ENCODE measurements at places on chromosomes 1 and 21. TPM values are rescaled to one million over a fixed set of nuclear protein-coding genes. Genes with fewer than 3 reads are reported as not detected.

Gene OR2L8
- total RNA-seq = not detected

Gene GBP5
- 2.3 TPM for total RNA-seq

Gene RPE65
- not detected for total RNA-seq

DNA sequence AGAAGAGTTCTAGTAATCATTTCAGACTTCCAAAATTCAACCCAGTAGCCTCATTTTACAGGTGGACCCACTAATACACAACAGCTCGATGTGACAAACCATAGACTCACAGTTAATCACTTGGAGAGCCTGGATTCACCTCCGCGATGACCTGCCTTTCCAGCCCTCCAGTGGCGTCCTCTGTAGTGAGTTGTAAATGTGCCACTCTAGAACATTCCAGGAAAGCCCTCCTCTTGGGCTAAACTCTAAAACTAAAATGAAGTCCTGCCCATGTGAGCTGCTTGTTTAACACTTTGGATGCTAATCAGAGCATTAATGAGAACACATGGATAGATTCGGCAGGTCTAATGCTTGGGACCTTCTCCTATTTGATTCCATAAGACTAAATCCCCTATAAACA, 140.7 kb downstream of the DHRS3 start:
- DNase-seq = no peak

DNA sequence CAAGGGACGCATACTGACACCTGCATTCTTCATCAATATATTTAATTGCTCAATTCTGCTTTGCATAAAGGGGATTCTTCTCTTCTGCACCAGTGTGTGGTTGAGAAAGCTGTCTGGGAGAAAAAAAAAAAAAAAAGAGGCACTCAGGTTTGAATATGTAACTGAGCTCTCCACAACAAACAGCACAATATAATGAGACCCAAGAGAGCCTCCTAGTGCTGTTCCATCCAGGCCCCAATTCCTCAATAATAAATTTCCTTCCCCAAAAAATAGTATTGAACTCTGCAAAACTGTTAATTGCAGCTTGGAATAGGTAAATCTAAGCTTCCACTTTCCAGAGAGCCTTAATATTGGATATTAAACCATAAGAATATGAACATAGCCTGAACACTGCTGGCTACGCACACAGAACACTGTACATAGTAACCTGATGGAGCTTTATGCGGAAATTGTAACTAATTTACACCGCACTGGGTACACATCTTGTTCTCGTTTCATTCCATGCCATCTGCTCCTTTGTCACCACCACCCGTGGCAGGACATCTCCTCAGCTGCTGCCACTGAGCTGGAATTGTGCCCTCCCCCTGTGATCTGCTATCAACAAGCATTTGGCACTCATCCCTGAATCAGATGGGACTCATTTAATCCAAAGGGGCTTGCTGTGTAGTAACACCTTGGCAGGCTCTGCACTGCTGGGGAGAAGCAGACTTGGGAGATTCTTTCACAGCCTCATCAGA, 272.0 kb downstream of the HHIPL2 start:
- DNase-seq = no peak

GRCh38 chr1:176735201-176735600, 272.2 kb downstream of the PAPPA2 start:
- no peak for DNase-seq

DNA sequence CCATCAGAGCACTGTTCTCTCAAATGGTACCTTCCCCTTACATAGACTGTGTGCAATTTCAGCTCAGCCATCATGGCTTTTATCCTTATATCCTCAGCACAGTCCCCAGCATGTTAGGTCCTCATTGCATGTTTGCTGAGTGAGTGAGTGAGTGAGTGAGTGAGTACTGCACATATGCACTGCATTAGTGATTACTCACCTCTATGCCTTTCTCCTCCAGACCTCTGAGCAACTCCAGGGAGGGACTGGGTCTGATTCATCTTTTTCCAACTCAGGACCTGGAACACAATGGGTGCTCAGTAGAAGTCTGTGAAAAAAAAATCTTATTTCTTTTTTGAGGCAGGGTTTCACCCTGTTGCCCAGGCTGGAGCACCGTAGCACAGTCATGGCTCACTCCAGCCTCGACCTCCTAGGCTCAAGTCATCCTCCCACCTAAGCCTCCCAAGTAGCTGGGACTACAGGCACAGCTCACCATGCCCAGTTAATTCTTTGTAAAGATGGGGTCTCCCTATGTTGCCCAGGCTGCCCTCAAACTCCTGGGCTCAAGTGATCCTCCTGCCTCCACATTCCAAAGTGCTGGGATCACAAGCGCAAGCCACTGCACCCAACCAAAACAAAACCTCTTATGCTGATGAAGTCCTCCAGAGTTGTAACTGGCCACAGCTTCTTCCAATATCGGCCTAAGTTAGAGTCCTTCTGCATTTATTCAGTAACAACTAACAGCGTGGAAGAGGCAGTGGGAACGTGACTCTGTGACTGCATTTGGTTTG, 23.7 kb downstream of the RNU5D-1 start:
- DNase-seq = no peak
